ENCODE measurements at places on chromosomes 16 and 17.
A peak's percentile ranks its signal among the peaks of the same experiment; 100 is the strongest.

GRCh38 chr17:32672711-32673110 lies 185.9 kb downstream of the CDK5R1 start:
- DNase-seq: no peak

- DNase-seq: no peak
These were observed 210.8 kb downstream of the GSG1L start for GRCh38 chr16:27852681-27853080.

- no peak for DNase-seq
These were observed 94.1 kb downstream of the OMG start for GRCh38 chr17:31202968-31203367.

DNA sequence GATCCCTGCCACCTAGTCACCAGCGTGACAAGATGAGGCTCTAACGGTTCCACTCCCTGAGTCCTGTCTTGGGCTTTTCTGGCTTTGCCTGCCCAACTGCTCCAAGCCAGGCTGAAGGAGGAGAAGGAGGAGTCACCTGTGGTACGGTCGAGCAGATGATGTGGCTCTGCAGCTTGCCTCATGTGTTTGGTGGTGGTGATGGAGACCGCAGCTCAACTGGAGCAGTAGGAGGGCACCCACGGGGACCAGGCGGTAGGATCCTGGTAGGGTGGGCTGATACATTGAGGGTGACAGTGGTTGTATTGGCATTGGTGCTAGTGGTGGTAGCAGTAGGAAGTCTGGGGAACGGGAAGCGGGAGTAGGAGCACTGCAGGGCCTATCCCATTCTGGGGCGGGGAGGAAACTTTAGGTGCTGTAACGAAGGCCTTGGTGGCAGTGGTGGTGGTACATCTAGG lies 202.8 kb upstream of the WSB1 start:
- no peak for DNase-seq

- no peak for DNase-seq
These were observed 4.5 kb upstream of the NOD2 start for GRCh38 chr16:50688867-50689266.

GRCh38 chr16:13036600-13036999 lies 135.2 kb downstream of the SHISA9 start:
- no peak for DNase-seq

GRCh38 chr17:56966338-56966737 lies 5.5 kb upstream of the COIL start:
- no peak for DNase-seq

DNA sequence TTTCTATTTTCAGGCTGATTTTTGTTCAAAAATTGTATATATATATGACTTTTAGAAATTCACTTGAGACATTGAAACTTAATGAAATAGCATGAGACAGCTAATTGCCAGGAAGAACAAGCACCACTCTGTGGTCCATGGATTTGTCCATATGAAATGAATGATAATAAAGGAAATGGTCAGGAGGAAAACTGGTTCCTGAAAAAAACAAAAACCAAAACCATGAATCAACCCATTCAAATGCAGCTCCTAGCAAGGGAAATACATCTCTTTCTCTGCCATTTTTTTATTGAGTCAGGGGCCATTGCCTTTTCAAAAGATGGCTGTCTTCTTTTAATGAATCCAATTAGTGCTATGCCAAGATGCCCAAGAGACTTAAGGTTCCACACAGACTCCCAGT lies 230.7 kb downstream of the SLC39A11 start:
- no peak for DNase-seq

GRCh38 chr16:85675251-85675874 lies 13.4 kb downstream of the GINS2 start:
- no peak for DNase-seq

GRCh38 chr16:50197582-50197981 lies 44.5 kb downstream of the TENT4B start:
- no peak for DNase-seq

GRCh38 chr17:2755891-2756724 lies 6.7 kb upstream of the CCDC92B start:
- DNase-seq: no peak

GRCh38 chr16:7304279-7304678 lies 28.4 kb upstream of the RBFOX1 start:
- DNase-seq: no peak

- DNase-seq: no peak
These were observed 71.8 kb downstream of the ZNF18 start for GRCh38 chr17:11925262-11926021.

DNA sequence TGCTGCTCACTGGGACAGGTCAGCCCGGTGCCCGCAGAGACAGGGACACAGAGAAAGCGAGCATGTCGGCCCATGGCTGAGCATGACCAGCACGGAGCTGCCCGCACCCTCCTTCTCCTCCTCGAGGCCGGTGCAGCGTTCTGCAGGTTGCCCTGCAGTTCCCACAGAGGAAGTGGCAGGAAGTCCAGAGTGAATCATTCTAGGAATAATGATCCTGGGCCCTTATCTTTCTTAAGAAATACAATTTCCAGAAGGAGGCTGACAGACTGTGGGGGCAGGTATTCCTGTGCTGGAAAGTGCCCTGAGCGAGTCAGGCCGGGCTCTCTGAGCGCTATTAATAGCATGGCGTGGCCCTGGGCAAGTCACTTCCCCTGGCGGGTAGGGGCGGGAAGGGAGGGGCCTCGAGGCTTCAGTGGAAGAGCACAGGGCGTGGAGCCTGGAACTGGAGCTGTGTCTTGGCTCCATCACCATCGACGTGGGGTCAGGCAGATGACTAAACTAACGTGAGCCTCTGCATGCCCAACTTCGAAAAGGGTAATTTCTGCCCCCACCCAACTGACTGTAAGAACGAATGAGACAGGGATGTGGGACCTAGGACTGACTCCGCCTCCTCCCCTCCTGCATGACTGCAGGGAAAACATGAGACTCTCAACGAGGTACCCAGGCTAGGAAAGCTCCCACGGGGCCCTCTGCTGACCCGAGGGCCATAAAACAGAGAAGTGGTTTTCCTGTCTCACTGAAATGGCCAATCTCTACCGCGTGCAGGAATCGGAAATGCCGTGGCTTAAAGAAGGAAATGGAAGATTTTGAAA lies 9.8 kb downstream of the TMEM204 start:
- DNase-seq: peak; percentile 54

DNA sequence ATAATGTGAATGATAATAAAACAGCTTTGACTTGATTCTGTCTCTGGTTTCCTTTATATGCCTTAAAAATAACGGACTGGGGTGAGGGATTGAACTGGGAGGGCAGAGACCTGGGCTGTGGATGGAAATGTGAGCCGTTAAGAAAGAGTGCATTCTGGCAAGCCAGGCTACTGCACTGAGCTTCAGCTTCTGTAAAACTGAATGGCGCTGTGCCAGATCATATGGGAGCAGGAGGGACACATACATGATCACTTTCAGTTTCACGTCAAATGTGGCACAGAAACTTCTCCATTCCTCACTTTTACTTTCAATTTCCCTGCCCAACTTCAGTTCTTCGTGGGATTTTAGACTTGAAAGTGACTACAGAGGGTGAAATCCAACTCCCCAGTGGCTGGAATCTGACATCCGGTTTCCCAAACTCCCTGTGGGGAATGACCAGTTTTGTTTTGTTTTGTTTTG lies 1.1 kb downstream of the MT2A start:
- peak; percentile 54 for DNase-seq

DNA sequence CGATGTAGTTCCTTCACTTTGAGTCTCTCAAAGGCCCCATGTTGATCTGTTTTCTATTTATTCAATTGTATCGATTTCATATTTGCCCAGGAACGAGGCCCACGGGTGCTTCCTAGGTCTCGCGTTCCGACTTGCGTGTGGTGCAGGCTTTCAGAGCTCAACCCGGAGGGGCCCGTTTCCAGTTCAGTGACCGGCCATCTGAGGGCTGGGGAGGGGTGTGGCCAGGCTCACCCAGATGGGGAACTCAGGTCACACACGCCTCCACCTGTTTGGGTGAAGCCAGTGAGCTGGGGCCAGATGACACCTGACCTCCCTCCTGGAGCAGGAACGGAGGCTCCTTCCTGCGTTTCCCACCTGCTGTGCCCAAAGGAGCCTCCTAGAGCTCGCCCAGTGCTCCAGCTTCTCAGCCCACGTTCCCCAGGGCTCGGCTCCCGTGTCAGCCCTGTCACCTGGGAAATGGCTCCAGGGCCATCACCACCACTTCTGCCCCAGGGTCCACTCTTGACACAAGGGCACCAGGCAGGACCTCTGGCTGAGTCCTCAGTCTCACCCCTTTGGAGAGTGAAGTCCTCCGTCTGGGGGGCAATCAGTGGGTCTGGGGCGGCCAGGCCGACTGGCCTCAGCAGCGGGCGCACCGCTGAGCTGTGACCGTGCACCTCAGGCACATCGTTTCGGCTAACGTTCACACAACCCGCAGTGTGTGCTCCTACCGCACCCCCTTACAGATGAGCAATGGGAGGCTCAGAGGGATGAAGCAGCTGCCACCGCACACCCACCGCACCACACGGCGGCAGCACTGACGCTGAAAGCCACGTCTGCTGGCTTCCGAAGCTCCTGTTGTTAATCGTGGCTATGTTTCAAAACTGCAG lies 18.0 kb downstream of the FOXF1 start:
- no peak for DNase-seq

DNA sequence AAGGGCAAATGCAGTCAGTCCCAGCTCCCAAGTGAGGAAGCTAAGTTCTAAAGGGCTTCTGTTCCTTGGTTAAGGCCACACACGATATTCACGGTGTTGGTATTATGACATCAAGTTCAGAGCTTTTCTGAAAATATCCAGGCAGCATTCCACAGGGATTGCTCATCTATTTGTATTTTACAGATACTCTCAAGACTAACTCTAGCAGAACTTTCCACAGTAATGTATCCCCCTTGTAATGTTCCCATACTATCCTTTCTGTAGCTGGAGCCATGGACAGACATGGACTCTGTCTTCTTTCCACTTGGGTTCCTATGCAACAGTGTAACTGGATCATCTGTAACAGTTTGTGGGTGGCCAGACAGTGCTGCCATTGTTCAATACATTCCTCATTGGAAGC lies 13.5 kb downstream of the SDR42E1 start:
- no peak for DNase-seq

GRCh38 chr16:88447881-88448280 lies 5.2 kb upstream of the ZFPM1 start:
- DNase-seq: no peak

GRCh38 chr16:88602091-88602490 lies 31.9 kb downstream of the ZC3H18 start:
- no peak for DNase-seq

DNA sequence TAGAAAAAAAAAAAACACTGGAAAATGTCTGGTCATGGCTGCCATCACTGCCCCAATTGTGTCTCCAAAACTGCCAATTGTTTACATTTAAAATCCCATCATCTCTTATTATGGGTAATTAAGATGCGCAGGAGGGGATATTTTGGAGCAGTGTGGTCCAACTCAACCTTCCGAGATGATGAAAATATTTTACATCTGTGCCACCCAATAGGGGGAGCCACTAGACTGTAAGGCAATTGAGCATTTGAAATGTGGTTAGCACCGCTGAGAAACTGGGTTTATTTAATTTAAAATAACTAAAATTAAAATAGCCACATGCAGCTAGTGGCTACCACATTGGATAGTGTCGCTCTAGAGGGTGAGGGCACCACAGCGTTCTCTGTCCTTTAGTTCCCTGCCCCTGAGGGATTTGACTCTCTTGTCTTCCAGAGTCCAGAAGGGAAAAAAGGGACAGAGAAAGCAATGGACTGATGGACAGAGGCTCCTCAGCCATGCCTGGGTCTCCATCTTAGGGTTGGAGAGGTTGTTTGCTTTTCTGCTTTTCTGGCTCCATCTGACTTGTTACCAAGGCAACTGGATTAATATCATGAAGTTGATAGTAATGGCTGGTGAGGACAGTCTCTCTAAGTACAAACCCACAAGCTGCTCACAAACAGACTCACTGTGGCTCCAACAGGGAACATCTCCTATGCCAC lies 3.5 kb downstream of the MPO start:
- no peak for DNase-seq

DNA sequence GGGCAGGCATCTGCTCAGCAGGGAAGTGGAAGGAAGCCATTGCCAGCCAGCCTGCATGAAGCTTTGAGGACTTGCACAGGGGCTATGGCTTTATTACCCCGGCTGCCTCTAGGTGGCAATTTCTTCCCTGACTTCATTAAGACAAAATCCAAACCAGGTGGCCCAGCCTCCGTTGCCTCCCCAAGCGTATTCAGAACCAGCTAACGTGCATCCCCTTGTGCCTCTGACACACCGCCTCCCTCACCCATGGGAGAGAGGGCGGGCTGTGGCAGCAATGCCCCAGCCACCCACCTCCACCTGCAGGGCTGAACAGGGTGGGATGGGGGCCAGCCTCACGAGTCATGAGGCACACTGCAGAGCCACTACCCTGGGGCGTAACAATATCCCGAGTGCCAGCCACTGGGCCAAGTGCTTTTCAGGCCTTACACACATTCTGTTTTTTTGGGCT lies 6.8 kb downstream of the KIFC3 start:
- no peak for DNase-seq

- DNase-seq: no peak
These were observed 878 bp downstream of the DLG4 start for GRCh38 chr17:7218758-7219157.

GRCh38 chr16:85614338-85615013 lies 1.4 kb downstream of the GSE1 start:
- peak; percentile 27 for DNase-seq

GRCh38 chr17:63364944-63365343 lies 81.2 kb downstream of the CYB561 start:
- DNase-seq: no peak

GRCh38 chr16:82943371-82943770 lies 316.6 kb downstream of the CDH13 start:
- DNase-seq: no peak

DNA sequence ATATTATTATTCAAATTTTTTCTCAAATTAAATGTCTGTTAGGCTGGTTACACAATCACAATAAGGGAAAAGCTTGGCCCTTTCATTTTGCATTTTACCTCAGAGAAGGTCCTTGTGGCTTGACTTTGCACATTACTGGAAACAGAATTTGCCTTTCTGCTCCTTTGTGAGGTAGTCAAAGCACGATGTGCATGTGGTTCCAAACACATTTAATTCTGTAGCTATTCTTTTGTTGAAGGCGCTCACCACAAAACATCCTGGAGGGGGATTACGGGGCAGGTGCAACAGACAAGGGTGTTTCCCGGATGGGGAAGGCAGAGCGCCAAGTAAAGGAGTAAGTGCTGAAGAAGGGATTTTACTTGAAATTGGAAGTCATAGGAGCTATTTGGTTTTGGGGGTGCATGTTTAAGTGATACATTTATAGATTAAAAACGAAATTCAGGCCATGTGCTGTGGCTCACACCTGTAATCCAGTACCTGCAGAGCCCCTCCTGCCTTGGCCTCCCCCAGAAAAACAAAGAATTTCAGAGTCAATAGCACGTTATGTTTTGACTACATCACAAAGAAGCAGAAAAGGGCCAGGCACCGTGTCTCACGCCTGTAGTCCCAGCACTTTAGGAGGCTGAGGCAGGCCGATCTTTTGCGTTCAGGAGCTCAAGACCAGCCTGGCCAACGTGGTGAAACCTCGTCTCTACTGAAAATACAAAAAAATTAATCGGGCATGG lies 31.2 kb upstream of the TENT4B start:
- DNase-seq: no peak

DNA sequence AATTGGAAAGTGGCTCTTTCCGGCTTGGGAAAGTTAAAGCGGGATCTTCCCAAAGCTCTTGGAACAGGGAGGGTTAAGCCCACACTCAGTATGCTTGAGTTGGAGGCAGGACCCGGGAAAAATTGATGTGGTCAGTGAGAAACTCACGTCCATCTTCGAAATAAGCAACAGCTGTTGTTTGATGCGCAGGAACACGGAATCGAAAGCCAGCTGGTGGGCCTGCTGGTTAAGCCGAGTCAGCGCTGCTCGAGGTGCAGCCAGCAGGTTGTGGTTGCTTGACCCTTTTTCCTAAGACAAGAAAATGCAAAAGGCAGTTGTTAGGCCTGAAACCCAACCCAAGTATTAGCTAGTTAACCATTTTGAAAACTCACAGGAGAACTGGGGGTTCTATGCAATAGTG lies 49.4 kb downstream of the COG7 start:
- DNase-seq: no peak
